A172 (cell line): ENCODE measurements at places on chromosomes 16 and 17. TPM values are rescaled to one million over a fixed set of nuclear protein-coding genes. Genes with fewer than 3 reads are reported as not detected.

Gene CMTM1
- 1.1 and 1.3 TPM in 2 replicates for total RNA-seq

Gene CRHR1
- 0.05 and 0.10 TPM in 2 replicates for total RNA-seq

Gene OTOA
- 0.09 TPM in 1 of 2 replicates, not detected in the other for total RNA-seq

DNA sequence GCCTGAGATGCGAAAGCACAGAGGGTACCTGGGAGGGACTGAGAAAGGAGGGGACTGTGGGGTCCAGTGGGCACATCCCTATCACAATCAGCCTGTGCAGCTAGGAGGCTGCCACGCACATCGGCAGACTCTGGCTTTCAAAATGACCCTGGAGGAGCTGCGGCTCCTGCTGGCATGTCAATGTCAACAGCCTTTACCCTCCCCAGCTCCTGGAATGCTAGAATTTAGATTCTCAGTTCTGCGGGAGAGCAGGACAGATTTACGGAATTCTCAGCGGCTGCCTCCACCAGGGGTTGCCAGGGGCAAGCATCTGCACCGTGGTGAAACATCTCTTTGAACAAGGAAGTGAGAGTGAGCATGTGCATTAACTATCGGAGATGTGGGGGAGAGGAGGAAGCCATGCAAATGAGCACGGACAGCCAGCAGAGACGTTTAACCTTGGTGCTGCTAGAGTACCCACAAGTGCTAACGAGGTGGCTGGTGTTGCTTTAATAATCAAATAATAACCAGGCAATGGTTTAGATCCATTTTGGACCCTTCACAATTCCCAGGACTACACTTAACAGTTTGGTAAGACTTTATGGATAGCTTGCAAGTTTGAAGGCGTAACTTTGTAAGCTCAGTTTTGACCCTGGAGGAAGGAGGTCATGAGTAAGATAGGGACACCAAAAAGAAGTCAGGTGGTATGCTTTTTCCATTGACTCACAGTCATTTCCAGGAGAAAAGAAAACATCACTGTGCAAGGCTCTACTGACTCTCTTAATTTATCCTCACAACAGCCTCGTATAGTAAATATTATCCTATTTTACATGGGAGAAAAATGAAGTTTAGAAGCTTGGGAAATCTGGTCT lies 54.1 kb downstream of the XYLT1 start:
- DNase-seq = no peak

DNA sequence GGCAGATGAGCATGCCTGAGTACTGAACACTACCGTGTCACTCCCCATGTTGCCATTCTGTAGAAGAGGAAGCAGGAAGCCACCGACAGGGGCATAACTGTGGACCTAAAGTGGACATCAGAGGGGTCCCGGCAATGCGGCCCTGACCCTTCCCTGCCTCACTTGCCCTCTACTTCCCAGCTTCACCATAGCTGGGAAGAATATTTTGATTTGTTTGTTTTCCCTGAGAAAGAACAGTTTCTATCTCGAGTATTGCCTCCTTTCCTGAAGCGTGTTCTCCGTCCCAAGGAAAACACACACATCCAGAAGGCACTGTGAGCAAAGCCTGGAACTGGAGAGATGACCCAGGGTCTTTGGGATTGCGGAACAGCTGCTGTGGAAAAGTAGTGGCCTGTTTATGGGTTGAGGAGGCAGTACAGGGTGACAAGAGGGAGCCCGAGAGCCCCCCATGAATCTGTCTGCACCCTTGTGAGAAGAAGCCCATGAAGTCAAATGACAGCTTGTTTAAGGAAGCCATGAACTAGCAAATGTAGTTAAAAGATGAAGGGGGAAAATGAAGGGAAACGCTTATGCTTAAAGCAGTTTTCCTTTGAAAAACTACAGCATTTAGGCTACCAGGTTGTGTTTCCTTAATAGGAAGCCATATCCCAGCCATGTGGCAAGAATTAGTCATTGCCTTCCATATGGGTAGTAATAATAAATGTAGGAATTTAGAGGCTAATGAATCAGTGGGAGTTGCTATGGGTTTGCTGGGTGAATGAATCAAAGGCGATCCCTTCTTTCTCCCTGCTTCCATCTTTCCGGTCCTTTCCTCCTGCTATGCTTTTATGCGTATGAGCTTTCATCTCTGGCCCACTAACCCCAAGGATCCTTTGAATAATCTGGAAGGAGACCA lies 90.0 kb upstream of the TBX2 start:
- peak; percentile 70 for DNase-seq

DNA sequence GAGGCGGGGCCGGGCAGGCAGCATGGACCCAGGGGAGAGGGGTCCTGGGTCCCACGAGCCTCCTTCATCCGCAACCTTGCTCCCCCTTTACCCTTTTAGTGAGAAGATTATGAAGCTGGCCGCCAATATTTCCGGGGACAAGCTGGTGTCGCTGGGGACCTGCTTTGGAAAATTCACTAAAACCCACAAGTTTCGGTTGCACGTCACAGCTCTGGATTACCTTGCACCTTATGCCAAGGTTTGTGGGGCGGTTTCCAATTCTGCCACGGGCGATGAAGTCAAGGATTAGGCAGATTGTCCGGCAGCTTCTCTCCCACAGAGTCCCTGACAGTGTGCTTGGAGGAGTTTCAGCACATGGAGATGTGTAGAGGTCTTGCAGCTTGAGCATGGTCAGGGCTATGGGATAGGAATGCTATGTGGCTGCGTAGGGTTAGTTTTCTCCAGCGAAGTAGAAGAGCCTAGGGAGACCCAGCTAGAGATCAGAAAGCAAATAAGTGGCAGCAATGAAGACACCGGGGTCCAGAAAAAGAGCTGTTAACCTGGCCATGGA lies 598 bp downstream of the NIP7 start:
- no peak for DNase-seq

GRCh38 chr17:62678214-62678919 lies 50.9 kb downstream of the MRC2 start:
- DNase-seq = no peak

GRCh38 chr16:53159781-53160436 lies 105.1 kb downstream of the CHD9 start:
- DNase-seq = peak; percentile 42
